ENCODE measurements at places on chromosomes 11 and 22.

DNA sequence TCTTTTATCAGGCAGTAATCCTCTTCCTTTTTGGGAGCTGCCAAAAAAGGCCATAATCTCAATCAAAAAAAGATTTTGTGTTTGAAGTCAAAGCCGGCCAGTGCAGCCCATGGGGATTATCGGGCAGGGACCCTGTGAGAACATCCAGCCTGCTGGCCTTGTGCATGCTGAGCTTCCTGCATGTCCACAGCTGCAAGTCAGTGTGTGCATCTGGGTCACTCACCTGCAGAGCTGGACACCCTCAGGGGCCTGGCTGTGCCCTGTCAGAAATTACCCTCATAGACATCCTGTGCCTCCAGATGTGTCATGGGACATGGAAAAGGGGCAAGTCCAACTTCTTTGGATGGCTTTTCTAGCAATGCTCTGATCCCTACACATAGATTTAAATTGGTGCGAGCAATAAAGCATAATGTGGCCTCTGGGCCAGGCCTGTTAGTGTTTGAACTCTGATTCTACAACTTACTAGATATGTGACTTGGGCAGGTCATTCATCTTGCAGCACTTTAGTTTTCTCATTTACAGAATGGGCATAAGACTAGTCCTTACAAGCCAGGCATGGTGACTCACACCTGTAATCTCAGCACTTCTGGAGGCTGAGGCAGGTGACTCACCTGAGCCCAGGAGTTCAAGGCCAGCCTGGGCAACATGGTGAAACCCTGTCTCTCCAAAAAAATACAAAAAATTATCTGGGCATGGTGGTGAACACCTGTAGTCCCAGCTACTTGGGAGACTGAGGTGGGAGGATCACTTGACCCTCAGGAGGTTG, 81.6 kb upstream of the LARGE1 start:
- no peak for DNase-seq

GRCh38 chr22:38284042-38284402, 11.2 kb upstream of the TMEM184B start:
- peak; percentile 95 for DNase-seq

GRCh38 chr11:924406-925157, 1.1 kb upstream of the AP2A2 start:
- no peak for DNase-seq

DNA sequence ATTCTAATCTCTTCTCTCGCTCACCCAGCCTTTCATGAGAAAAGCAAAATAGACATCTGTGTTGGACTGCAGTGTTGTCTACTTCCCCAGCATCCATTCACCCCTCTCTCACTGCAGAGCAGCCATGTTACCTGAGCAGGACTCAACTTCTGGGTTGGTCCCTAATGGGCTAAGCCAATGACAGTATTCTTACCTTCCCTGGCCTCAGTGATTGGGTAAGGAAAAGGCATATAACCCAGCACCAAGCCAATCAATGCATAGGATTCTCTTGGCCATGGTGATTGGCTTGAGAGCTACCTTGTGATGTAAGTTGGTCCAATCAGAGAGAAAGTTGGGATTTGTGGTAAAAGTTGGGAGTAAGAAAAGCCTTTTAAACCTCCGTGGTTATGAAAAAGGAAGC, 99.8 kb upstream of the NECTIN1 start:
- DNase-seq = no peak

DNA sequence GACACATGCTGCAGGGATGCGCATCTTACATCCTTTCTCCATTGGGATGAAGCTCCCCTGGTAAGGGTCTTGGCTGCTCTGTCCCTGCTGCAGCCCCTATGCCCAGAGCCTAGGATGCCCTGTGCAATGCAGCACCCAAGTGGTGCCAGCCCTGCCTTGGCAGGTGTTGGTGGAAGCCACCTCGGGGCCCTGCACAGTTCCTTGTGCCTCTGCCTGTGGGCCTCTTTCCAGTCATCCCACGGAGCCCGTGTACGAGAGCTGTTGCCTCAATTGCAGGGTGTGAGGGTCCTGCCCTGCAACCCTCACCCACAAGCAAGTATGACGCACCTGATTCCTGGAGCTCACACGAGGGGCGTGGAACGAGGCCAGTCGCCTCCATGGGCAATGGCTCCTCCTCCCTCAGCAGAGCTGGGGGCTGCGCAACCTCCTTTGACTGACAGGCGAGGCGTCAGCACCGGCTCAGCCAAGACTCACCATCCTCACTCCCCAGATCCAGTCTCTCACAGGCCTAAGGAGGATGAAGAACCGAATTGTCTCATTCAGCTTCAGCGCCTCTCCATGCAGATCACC, 719.6 kb downstream of the BRD1 start:
- DNase-seq = no peak

GRCh38 chr22:25362215-25362882, 142.9 kb downstream of the CRYBB2 start:
- peak; percentile 17 for DNase-seq

GRCh38 chr11:11520231-11521015, 101.4 kb downstream of the GALNT18 start:
- DNase-seq = no peak

- DNase-seq = no peak
Observed at GRCh38 chr11:18715476-18715875, 10.5 kb downstream of the IGSF22 start.

GRCh38 chr11:83836883-83837654, 550.9 kb upstream of the CCDC90B start:
- peak; percentile 14 for DNase-seq

- DNase-seq = no peak
Observed at GRCh38 chr11:123738374-123738773, 3.1 kb downstream of the ZNF202 start.

DNA sequence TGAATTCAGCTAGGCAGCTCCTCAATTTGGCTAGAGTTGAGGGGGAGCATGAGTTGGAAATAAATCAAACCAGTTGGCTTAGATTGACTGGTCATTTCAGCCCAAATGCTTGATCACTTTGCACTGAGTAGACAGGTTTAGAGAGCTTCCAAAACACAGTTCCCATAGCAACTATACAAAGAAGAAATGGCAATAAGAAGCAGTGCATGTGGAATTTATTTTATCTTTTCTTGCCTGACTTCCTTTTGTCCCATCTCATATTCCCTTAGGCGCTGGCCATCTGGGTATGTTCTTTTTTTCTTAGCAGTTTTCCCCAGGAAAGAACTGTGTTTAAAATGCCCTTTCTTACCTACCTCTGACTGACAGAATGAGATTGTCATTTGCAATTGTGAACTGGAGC, 38.7 kb upstream of the C11orf87 start:
- DNase-seq = no peak

DNA sequence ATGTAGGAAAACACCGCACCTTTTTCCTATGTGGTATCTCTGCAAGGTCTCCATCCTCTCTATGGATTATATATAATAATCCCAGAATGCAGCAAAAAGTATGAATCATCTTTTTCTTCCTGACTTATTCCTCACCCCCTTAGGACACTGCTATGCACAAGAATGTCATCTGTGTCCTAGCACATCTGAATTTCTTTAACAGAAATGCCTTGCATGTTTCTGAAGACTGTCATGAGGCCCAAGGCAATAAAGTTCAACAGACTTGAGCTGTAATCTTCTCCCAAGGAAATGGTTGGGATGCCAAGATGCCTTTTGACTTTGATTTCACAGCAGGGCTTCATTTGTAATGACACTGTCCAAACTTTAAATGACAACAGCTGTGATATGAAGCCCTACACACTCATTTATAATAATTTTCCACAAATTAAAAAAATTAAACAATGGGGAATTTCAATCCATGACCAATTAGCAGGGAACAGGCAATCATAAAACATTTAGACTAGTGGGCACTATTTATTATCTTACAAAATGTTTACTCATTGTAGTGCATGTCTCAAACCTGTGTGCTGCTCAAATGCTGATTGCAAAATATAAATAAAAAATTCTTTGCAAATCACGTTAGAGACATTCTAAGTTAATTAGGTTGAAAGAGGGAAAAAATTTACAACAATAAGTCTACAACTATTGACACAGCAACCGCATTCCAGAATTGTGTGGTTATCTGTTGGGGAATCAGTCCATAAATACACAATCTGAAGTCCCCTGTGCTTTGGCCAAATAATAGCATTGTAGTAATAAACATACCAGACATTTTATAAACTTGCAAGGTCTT, 242.3 kb downstream of the SWAP70 start:
- peak; percentile 99 for DNase-seq

DNA sequence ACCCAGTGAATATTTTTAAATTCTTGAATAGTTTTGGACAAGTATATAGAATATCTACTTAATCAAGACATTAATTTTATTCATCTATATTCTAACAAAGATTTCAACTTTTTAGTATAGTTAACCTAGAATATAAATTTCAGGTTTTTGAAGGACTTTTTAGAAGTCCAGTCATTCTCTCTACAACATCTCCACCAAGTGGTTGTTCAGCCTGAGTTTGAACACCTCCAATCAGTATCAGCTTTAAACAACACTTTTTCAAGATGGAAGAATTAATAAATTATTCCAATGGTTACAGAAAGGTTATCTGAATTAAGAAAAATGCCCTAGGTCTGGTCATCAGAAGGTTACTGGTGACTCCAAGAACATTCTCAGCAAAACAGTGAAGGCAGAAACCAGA, 31.8 kb downstream of the EIF3M start:
- DNase-seq = no peak

- DNase-seq = no peak
Observed at GRCh38 chr22:25966448-25966913, 202.8 kb upstream of the SEZ6L start.

DNA sequence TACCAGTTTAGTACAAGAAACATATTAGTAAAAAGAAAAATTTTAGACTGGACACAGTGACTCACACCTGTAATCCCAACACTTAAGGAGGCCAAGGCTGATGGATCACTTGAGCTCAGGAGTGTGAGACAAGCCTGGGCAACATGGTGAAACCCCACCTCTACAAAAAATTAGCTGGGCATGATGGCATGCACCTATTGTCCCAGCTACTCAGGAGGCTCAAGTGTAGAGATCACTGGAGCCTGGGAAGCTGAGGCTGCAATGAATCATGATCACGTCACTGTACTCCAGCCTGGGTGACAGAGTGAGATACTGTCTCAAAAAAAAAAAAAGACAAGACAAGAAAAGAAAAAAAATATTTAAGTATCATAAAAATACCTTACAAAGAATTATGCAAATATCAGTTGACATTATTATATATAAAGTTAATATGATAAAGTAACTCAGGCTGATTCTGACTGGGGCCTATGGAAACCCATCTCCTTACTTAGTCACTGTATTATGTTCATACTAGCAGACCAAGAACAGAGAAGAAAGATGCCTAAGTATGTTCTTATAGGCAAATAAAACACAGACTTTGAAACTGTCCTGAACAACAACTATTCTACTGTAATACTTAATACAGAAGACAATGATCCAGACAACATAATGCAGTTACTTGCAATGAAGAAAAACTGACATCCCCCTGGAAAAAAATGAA, 27.3 kb downstream of the FAM168A start:
- peak; percentile 17 for DNase-seq

DNA sequence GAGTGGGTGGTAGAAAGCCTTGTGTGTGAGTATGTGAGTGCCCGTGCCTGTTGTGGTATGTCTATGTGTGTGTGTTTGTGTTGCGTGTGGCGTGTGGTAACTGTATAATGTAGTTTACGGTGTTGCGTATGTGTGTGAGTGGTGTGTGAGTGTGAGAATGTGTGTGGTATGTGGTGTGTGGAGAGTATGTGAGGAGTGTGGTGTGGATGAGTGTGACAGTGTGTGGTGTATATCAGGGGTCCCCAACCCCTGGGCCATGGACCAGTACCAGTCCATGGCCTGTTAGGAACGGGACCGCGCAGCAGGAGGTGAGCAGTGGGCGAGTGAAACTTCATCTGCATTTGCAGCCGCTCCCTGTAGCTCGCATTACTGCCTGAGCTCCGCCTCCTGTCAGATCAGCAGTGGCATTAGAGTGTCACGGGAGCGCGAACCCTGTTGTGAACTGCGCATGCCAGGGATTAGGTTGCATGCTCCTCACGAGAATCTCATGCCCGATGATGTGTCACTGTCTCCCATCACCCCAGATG, 5.7 kb downstream of the UPK3A start:
- DNase-seq = peak; percentile 79

DNA sequence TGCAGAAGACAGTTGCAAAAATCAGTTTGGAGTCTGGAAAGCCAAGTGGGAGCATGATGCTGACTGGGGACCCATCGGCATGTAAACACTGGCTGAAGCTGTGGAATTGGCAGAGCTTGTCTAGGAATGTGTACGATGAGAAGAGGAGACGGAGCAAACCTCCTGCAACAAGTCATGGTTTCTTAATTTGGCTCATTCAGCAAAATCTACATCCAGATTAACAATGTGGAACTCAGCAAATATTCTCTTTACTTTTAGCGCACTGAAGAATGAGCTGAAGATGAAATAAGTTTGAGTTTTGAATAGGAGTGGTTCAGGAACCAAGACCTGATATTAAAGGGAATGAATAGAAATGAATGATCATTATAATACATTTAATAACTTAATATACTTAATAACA, 26.6 kb downstream of the RASSF10 start:
- DNase-seq = no peak

DNA sequence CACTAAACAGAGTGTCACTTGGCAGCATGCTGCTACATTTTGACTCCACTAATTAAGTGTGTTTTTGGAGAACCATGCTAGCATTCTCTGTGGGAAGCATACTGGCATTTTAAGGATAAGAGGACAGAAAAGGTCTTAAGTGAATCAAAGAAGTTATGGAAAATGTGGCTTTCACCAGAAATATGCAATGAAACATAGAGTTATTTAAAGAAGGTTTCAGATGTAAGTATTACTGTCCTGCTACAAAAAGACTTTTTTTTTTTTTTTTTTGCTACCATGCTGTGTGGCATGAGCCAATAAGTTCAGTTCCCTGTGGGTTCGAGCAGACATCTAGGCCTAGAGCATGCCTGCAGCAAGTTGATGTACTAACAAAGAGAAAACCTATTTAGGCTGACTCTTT, 187.6 kb downstream of the MSANTD4 start:
- no peak for DNase-seq

DNA sequence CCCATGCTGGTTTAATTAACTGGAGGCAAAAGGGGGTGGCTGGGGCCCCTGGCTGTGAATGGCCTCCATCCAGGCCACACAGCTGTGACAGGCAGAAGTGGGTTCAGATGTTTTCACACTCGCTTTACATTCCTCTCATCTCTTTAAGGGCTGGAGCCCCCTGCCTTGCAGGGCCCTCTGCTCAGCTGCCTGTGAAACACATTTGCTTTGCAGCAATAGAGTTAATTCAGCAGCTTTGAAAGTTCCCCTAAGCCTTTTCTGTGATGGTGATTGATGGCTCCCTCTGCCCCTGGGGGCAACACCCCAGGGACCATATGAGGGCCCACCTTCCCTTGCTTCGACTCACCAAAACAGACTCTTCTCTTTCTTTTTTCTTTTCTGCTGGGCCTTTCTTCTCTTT, 139.3 kb downstream of the FEZ1 start:
- no peak for DNase-seq

GRCh38 chr11:2767071-2767470, 67.3 kb upstream of the KCNQ1OT1 start:
- no peak for DNase-seq

GRCh38 chr11:133832991-133833897, 12.1 kb downstream of the SPATA19 start:
- DNase-seq = no peak

- DNase-seq = no peak
Observed at GRCh38 chr11:115366826-115367225, 137.4 kb downstream of the CADM1 start.

- no peak for DNase-seq
Observed at GRCh38 chr22:22745225-22746060, 101.0 kb downstream of the GGTLC2 start.
